Right renal cortex interstitium (tissue), 3 donors: ENCODE measurements at places on chromosomes 1 and 21.

DNA sequence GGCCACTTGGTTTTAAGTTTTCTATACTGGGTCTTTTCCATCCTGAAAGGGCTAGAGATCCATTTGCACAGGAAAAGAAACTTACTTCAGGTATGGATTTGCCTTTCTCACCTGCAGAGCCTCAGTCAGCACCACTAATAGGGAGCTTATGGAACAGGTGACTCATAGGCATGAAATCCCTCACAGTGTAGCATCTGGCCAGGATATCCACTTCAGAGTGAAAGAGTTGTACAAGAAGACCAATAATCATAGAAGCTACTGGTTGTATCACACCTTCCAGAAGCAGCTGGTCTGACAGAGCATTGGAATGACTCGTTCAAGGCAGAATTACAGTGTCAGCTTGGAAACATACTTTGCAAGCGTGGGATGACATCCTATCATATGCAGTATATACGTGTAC is 26.3 kb upstream of the SYT14 start:
- no peak for DNase-seq

DNA sequence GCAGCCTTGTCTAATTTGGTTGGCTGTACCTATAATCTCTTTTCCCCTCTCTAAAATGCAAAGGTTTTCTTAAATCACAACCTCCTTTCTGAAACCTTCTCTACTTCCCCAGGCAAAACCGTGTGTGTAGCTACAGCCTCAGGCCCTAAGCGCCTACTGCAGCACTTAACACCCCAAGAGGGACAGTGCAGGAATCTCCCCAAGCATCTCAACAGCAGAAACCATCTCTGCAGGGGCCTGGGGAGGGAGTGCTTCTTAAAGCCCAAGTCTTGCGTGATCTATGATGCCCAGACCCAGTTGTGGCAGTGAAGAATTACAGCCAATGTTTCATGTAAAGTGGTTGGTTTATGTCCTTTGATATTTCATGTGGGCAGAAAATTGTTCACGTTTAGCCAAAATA is 159.3 kb downstream of the DSCAM start:
- no peak for DNase-seq

- DNase-seq, result no peak
These were observed 50.1 kb downstream of the MRPL39 start for GRCh38 chr21:25557180-25557579.

GRCh38 chr1:15453734-15454133 is 2.8 kb upstream of the CELA2A start:
- DNase-seq, result no peak

- no peak for DNase-seq
These were observed 72.2 kb upstream of the SELENON start for GRCh38 chr1:25727635-25728286.
